Right renal pelvis (tissue), 4 donors: ENCODE measurements at places on chromosomes 4 and X.

DNA sequence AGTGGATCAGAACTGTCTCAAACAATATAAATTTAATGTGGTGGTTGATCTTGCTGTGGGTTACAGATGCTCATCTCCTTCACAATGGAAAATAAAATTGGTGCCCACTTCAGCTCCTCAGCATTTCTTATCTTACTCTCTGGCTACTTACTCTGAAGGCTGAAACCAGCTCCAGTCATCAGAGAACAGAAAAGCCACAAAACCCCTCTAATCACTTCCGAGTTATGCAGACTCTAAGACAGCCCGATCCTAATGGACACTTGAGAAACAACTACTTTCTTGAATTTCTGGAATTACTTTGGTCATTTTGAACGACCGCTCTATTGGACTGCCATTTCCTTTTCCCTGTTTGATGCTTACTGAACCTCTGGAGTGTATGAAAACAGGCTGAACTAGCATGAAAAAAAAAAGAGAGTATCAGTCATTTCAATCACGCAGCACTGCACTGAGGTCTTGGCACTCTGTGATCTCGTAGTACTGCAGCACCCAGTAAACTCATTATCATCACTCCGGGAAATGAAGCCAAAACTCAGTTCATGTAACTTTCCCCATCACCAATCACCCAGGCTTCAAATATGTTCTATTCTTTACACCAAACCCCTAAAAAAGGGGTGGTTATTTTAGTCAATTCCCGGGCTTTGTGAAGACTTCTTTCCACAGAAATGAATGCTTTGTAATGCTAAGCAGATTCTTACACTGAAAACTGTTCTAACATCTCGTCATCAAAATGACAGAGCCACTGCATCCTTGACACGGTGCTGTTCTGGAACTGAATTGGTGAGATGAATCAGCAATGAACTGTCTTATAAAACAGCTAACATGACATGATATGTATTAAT is 54.5 kb downstream of the TSPAN5 start:
- DNase-seq = no peak

GRCh38 chrX:15790769-15791290 is 546 bp downstream of the ZRSR2 start:
- no peak for DNase-seq

GRCh38 chr4:37139987-37140386 is 104.6 kb upstream of the NWD2 start:
- DNase-seq = no peak

DNA sequence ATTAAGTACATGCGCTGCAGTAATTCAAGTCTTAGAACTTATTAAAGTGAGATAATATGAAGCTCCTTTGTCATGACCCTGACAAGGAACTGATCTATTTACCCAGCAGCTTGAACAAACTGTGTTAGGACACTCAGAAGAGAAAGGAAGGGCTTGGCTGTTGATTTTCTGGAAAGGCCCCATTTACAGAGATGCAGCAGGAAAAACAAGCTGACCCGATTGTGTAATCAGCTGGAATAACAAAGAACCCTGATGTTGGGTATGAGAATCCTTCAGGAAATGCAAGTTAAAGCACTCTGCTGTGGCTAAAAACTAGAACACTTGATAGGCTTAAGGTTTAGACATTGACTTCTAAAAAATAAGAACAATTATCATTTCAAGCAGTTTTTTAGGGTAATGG is 64.8 kb downstream of the TBC1D9 start:
- DNase-seq = no peak

- no peak for DNase-seq
Observed at GRCh38 chr4:13481569-13481968, 2.6 kb downstream of the RAB28 start.

DNA sequence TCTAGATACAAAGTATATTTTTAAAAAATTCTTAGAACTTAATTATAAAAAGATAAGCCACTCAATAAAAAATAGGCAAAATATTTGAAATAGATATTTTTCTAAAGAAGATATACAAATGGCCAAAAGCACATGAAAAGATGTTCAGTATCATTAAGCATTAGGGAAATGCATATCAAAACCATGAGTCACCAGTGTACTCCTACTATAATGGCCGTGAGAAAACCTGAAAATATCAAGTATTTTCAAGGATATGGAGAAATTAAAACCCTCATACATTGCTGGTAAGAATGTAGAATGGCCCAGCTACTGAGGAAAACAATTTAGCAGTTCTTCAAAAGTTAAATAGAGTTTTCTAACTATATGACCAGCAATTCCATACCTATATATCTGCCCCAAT is 337.9 kb downstream of the CAMK2D start:
- DNase-seq = no peak

DNA sequence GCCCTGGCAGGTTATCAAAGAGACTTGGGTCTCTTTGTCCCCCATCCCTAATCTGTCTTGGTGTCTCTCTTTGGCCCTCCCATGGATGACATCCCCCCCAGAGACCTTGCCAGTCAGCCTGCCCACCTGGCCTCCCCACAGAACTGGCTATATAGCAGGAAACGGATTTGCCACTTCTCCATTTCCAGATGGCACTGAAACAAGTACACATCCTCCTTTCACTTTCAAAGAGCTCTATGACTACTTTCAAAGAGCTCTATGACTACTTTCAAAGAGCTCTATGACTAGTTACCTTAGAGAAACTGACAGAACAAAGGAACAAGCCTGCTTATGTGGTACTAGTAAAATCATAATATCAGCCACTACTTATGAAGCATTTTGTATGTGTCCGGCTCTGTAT is 175.3 kb downstream of the MAML3 start:
- DNase-seq = no peak

- no peak for DNase-seq
Observed at GRCh38 chr4:3307486-3307885, 14.7 kb downstream of the RGS12 start.

DNA sequence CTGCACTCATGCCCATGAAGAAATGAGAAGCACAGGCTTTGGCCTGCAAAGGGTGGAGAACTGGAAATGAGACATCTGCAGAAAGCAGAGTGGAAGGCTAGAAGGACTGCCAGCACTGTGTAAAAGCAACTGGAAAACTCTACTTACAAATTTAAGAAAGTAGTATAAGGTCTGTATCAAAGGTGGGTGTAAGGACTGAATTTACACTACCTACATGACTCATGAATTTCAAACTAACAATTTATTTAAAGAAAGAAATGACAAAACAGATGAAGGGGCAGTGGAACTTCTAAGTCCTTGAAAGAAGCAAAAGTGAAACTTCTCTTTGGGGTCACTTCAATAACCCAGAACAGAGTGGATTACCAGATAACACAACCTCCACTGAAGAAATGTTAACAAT is 71.2 kb downstream of the SLC10A7 start:
- no peak for DNase-seq

GRCh38 chr4:56817840-56818491 is 3.5 kb downstream of the SPINK2 start:
- DNase-seq = no peak

GRCh38 chr4:100421361-100421978 is 96.4 kb downstream of the EMCN start:
- DNase-seq = no peak

DNA sequence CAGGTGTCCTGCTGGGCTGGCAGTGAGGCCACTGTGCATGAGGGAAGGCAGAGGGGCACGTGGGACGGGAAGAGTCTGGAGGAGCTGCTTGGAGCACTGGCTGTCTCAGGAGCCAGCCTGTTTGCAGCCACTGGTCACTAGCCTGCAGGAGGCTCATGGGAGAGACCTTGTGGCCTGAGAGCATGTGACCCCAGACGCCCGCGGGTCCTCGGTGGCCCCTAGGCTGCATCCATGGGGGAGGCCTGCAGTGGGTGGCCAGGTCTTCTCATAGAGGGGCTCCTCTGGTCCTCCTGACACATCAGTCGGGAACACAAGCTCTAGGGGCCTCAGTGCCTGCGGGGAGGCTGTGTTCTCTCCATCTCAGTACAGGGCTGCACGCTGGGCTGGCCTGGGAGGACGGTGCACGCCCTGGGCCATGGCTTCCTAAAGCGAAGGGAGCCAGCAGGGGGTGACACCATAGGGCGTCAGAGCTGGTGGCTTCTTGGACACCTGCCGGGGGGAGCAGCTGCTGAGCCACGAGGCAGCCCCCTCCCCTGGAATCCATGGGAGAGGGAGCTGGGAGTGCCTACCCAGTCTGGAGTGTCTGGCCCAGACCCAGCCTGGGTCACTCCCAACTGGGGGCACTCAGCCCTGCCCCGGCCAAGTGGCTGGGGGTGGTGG is 12.3 kb downstream of the NAT8L start:
- DNase-seq = no peak

DNA sequence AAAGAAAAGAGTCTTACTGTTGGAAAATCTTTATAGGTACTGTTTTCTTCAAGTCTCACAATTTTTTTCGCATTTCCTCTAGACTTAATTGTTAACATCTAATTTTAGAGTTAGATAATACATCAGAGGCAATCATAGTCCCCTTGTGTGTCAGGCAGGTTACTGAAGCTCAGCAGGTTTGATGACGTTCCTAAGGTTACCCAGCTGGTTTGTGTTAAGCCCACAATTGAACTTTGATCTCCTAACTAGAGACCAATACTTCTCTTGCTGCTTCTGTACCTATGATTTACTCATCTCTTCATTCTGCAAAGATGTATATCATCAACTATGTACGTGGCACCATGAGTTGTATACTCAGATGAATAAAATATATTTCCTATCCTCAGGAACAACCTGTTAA is 131.6 kb upstream of the STIM2 start:
- no peak for DNase-seq

GRCh38 chrX:108250654-108251579 is 159.3 kb downstream of the ATG4A start:
- no peak for DNase-seq

DNA sequence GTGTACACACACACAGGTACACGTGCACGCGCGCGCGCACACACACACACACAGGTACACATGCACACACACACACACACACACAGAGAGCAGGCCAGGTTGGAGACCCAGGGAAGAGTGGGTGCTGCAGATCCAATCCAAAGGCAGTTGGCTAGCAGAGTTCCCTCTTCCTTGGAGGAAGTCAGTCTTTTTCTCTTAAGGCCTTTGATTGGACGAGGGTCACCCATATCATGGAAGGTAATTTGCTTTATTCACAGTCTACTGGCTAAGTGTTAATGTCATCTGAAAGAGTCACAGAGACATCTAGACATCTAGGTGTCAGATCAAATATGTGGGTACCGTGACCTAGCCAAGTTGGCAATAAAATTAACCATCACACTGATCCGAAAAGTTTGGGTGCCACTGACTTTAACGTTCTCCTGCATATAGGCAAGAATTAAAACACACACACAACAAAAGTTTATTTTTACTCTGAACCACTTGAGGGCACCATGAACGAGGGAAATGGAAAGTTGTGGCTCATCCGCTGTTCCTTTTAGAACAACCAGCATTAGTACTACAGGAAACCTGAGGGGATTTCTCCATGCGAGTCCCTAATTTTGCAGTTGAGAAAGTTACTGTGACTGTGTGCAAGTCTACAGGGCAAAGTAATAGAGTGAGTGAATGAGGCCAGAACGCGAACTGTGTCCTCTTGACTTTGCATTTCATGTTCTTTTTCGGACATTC is 66.0 kb upstream of the STOX2 start:
- peak; percentile 18 for DNase-seq

- no peak for DNase-seq
Observed at GRCh38 chr4:147794787-147795413, 63.0 kb downstream of the ARHGAP10 start.

DNA sequence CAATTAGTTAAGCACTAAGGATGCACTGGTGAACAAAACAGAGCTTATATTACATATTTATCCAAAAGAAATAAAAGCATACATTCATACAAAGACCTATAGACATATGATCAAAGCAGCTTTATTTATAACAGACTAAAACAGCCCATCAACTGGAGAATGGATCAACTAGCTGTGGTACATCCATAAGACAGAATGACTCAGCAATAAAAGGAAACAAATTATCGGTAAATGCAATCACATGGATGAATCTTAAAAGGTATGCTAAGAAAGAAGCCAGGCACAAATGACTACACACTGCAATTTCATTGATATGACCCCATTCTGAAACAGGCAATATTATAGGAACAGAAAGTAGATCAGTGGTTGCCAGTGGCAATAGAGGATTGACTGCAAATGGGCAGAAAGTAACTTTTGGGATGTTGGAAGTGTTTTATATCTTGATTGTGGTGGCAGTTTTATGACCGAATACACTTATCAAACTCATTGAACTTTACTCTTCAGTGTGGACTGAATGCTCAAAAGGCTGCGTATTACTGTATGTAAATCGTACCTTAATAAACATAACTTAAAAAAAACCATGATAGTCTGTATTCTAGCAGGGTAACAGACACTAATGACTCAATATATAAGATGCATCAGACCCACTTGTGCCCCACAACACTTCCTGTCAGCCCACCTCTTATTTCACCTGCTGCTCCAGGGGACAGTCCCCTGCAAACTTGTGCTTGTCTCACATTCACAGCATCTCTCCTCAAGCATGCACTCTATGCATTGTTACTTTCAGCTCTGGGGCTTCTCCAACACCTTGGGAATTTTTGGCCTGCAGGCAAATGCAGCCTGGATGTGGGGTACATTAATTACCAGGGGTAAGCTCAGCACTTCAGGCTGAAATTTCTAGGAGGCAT is 59.1 kb downstream of the MID1IP1 start:
- DNase-seq = no peak

DNA sequence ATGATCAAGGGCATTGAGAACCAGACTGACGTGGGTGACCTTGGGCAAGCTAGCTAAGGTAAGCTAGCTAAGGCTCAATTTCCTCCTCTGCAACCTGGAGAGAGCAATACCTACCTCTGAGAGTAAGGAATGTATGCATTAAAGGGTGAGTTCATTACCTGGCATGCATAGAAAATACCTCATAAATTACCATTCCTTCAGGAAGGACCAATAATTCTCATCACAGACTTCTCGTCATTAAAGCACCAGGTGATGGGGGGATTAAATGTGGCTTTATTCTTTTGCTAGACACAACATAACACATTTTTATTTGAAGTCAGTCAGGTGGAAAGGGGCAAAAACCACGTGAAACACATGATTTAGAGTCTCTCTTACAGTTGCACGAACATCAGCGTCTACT is 21.5 kb downstream of the EGFL6 start:
- no peak for DNase-seq

DNA sequence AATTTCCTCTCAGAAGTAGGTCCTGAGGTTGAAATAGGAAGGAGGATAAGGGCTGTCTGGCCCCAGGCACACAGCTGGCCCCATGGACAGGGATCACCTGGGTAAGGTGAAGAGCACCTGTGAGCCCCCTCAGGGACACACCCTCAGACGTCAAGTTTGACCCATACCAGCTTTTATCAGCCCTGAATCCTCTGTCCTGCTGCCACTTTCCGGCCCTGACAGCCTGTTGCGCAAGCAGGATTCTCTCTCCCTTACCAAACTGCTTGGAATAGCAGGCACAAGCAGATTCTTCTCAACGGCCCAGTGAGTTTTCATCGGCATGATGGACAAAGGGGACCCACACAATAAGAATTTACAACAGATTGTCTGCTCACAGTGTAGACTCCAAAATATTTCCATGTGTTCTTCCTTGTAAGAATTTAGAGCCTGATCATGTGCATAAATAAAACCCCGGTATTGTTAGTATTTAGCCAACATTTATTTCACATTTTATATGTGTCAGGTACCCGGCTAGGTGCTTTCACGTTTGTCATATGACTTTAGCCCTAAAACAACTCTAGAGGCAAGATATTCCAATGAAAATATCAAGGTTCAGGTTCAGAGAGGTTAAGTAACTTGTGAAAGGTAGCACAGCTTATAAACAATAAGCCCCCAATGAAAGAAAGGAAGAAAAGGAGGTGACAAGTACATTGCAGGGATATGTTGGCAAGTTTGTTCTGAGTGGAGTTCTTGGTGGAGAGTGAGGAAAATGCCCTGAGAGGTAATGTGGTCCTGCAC is 107.2 kb upstream of the KIT start:
- DNase-seq = no peak
